ENCODE measurements at places on chromosomes 13 and 19.

GRCh38 chr19:17001603-17002183, 24.9 kb downstream of the CPAMD8 start:
- DNase-seq: no peak

- no peak for DNase-seq
These were observed 689.3 kb downstream of the UQCRFS1 start for GRCh38 chr19:28523619-28524018.

- no peak for DNase-seq
These were observed 3.2 kb downstream of the LENG9 start for GRCh38 chr19:54460230-54461005.

DNA sequence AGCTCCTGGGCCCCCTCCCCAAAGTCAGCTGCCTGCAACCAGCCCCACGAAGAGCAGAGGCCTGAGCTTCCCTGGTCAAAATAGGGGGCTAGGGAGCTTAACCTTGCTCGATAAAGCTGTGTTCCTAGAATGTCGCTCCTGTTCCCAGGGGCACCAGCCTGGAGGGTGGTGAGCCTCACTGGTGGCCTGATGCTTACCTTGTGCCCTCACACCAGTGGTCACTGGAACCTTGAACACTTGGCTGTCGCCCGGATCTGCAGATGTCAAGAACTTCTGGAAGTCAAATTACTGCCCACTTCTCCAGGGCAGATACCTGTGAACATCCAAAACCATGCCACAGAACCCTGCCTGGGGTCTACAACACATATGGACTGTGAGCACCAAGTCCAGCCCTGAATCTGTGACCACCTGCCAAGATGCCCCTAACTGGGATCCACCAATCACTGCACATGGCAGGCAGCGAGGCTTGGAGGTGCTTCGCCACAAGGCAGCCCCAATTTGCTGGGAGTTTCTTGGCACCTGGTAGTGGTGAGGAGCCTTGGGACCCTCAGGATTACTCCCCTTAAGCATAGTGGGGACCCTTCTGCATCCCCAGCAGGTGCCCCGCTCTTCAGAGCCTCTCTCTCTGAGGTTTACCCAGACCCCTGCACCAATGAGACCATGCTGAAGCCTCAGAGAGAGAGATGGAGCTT, 4.7 kb upstream of the CEACAM5 start:
- DNase-seq: no peak

DNA sequence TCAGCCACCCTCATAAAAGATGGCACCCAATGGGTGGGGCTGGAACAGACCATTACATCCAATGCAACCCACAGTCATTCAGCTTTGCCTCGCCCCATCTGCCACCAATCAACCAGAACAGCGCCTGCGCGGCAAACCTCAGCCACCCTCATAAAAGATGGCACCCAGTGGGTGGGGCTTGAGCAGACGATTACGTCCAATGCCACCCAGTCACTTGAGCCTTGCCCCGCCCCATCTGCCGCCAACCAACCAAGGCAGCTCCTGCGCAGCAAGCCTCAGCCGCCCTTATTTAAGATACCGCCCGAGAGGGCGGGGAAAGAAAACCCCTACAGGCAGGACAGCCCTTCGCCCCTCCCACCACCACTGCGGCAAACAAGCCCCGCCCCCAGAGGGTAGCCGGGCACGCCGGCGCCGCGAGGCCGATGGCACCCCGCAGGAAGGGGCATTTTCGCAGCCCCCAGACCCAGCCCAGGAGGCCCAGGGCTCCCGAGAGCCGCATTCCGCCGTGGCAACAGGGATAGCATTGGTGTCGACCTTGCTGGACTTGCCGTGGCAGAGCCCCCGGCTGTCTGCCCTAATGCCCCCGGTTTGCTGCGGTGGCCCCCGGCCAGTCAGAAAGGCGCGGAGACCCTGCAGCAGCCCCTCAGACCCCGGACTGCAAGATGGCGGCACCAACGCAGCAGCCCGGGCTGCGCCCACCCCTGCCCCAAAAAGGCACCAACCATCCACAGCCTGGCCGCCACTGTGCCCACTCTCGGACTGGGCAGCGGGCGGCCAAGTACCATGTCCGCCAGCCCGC, 675 bp downstream of the PEG3 start:
- DNase-seq: no peak

GRCh38 chr19:50679177-50680125, 30.2 kb downstream of the C19orf81 start:
- DNase-seq: peak; percentile 80

GRCh38 chr13:26998292-26998691, 173.3 kb downstream of the USP12 start:
- no peak for DNase-seq

DNA sequence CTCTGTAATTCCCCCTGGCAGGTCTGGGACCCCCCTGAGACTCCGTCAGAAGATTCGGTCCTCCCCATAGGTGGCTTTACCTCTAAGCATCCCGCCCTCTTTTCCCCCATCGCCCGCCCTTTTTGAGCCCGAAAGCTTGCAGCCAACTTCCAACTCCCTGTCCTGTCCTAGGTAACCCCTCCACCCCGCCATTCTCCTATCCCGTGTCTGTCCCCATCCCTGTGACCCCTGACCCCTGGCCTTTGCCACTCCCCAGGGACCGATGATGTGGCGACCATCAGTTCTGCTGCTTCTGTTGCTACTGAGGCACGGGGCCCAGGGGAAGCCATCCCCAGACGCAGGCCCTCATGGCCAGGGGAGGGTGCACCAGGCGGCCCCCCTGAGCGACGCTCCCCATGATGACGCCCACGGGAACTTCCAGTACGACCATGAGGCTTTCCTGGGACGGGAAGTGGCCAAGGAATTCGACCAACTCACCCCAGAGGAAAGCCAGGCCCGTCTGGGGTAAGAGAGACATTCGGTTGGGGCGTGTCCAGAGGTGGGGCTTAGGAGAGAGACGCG, 488 bp downstream of the RCN3 start:
- no peak for DNase-seq
